Esophagus squamous epithelium (tissue), 5 donors: ENCODE measurements at places on chromosomes 13 and 19. TPM values are rescaled to one million over a fixed set of nuclear protein-coding genes. Genes with fewer than 3 reads are reported as not detected.

DNA sequence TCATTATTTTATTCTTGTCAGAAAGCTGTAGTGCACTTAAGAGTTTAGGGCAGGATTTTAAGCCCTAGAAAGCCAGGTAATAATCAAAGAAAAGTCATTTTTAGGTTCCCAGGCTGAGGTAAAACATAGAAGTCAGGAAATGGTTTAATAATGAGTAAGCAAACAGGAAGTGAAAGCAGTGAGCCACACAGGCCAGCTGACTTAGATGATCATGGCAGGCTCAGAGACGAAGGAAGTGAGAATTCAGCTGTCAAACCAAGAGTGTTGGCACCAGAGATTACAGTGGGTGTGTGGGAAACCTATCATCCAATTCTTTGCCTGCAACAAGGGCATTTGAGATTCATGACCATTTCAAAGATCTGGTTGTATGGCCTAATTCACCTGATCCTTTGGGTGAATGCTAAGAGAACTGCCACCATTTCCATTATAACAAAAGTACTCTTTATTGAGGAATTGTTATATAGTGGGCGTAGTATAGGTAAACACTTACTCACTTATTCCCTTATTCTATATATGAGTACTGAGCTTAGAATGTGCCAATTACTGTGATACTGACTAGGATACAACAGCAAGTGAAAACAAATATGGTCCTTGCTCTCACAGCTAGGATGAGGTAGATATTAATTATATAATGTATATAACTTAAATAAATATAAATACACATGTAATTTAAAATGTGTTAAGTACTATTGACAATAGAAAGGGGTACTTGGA lies 103.7 kb upstream of the EDNRB start:
- DNase-seq: no peak

GRCh38 chr19:5963855-5964254 lies 14.1 kb downstream of the RANBP3 start:
- no peak for DNase-seq

DNA sequence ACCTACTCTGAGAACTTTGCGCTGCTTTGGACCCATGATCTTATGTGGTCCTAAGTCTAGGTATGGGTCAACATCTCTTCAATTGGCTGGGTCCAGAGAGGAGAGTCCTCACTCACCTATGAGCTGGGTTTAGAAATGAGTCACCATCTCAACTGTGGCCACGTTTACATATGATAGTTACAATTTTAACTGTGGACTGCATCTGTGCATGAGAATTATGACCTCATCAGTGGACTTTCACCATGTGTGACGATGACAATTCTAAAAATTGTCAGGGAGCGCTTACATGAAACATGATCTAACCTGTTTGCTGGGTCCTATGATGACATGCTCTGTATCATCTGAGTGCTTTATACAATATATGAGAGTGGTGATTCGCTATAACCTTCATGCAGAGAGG lies 12.7 kb upstream of the ZNF724 start:
- DNase-seq: no peak

DNA sequence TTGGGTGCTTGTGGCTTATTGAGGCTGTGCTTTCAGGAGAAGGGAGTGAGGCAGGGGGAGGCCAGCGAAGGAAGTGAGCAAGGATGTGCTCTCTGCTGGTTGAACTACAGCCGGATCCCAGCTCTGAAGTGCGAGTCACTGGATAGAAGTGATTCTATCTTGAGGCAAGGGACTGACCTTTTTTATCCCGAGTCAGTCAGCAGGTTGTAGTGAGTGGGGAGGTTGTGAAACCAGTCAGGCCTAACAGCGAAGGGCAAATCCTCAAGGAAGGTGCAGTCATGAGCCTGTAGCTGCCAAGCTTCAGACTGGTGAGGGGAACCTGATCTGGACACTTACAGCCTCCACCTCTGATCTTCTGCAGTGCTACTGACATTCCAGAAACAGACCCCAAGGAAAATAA lies 18.6 kb downstream of the SCEL start:
- DNase-seq: no peak

GRCh38 chr13:93045836-93046235 lies 180.8 kb upstream of the GPC6 start:
- DNase-seq: no peak

DNA sequence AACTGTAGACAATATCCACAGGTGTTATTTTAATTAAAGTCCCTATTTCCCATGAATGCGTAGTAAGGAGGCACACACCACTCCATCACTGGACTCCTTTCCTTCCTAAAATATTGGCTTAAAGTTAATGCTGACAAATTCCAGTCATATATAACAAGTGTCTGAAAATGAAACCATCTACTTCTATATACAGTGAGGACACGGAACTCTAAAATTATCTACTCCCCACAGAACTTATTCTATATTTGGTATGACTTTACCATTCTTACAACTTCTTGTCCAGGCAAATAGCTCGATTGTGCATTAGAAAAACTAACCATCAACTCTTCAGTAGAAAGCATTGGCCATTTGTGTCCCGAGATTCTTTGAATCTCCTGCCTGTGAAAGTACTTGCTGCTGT lies 1560.2 kb downstream of the EFNB2 start:
- DNase-seq: no peak

- no peak for DNase-seq
These were observed 28.3 kb downstream of the PEX11G start for GRCh38 chr19:7460562-7460966.

DNA sequence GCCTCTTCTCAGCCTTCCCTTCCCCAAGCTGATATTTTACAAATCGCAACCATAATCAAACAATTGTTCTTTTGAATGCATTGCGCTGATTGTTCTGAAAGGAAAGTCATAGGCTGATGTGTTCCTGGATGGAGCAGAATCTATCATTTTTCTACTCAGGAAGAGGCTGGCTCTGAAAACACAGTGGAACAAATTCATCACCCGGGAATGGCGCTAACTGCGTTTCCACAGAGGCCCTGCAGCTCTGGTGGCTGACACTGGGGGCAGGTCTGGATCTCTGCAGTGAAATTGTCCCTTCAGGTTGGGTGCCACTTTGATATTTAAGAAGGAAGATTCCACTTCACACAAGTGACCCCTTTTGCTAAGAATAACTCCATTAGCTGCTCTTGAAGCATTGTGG lies 1060.8 kb downstream of the UQCRFS1 start:
- no peak for DNase-seq

DNA sequence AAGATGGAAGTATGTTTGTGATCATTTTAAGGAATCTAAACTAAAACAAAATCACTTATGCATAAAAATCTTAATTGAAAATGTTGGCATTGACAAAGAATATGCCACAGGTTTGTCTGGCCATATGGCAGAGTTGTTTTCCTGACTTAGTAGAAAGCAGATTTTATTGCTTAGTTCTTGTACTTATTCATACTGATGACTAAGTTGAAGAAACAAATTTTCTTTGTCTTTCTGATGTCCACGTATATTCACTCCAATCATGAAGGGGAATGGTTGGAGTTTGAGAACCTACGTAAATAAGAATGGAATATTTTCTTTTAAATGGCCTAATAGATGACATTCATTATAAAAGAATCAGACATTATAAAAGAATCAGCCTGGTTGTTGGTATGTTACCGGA lies 8.0 kb upstream of the GPC6 start:
- no peak for DNase-seq

DNA sequence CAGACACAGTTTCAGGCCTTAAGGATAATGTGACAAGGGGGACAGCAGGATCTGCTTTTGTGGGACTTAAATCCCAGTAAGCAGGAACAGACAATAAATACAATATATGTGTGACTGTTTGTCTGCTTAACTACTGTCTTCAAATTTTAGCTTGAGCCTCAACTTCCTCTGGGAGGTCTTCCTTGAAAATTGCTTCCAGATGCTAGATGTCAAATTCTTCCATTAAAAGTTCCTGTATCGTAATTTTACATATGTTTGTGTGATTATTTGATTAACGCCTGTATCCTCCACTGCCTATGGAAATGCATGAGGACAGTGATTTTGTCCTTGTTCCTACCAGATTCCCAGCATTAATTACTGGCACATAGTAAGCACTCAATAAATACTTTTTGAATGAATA lies 385.5 kb downstream of the NDFIP2 start:
- no peak for DNase-seq

GRCh38 chr19:15293781-15294491 lies 38.4 kb downstream of the BRD4 start:
- DNase-seq: no peak

DNA sequence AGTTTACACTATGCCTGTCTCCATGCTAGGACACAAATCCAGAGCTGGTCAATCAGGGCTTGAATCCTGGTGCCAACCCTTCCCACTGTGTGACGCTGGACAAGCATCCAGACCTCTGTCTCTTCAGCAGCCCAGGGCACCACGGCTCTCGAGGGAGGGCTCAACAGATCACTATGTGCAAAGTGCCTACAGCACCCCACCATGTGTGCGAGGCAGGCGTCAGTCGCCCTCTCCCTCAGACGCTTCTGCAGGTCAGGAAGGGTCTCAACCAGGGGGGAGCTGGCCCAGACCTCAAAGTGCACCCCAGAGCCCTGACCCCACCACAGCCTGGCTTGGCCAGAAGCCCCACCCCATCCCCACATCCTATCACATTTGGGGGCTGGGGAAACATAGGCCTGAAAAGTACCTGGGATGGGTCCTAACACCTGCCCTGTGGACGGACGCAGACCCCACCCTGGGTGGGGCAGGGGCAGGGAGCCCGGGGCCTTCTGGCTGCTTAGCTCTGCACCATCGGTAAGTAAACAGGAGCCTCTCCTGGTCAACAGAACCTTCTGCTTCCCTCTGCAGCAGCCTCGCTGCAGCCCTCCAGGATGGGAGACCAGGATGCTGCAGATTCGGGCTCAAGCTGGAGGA lies 2.9 kb upstream of the C2CD4C start:
- no peak for DNase-seq

- DNase-seq: no peak
These were observed 9.0 kb downstream of the KLK13 start for GRCh38 chr19:51055866-51056265.

DNA sequence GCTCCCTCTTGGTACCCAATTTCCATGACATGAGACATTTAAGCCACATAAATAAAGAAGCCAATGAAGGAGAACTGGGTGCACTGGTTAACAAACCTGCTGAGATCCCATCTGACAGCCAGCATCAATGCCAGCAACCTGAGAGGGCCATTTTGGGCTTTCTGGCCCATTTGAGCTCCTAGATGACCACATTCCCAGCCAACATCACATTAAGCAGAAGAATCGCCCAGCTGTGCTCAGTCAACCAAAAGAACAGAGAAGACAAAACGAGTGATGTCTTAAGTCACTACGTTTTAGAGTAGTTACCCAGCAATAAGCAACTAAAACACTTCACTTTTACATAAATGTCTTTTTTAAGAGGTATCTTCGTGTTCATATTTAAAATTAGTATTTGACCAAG lies 21.9 kb downstream of the LCP1 start:
- no peak for DNase-seq

DNA sequence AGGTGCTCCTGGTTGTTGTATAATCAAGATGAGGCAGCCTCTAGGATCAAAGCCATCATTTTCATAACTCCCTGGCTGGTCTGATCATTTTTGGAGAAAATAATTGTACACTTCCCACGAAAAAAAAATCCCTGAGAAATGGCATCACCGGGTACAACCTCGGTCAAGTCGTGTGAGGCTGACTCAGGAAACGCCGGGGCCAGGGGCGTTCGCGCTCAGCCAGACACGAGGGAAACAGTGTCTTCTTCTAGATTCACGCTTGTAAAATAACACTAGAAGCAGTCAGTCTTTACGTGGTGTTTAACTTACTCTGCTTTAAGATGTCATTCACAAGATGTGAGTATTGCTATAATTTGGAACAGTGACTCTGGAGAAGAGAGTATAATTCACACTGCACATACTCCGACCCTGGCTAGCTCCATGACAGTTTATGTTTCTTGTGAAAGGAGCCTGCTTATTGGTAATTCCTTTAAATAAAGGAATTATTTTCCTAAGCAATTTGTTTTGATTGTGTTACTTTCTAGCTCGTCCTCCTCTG lies 109.0 kb upstream of the SOX1 start:
- DNase-seq: no peak

- DNase-seq: no peak
These were observed 12.9 kb downstream of the COL4A2 start for GRCh38 chr13:110319774-110320509.

GRCh38 chr13:100230769-100231149 lies 141.9 kb downstream of the PCCA start:
- no peak for DNase-seq

DNA sequence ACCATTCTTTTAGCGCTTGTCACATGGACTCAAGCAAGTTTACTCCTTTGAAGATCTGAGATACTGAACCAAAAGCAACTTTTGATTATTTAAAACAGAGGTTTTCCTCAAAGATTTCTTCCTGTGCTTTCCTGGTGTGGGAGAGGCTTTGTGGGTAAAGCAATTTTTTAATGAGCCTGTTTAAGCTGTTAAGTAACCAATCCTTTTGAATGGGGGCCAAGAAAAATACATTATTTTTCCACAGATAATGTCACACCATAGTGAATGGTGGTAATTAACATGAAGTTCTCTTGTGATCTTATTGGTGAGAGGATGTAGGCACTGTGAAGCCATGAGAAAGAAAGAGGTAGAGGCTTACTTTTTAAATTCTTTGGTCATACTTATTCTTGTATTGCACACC lies 55.8 kb upstream of the OBI1 start:
- no peak for DNase-seq

- DNase-seq: no peak
These were observed 5.4 kb downstream of the CCDC61 start for GRCh38 chr19:46000491-46001246.

GRCh38 chr13:62510906-62511655 lies 1095.4 kb upstream of the PCDH20 start:
- DNase-seq: no peak

DNA sequence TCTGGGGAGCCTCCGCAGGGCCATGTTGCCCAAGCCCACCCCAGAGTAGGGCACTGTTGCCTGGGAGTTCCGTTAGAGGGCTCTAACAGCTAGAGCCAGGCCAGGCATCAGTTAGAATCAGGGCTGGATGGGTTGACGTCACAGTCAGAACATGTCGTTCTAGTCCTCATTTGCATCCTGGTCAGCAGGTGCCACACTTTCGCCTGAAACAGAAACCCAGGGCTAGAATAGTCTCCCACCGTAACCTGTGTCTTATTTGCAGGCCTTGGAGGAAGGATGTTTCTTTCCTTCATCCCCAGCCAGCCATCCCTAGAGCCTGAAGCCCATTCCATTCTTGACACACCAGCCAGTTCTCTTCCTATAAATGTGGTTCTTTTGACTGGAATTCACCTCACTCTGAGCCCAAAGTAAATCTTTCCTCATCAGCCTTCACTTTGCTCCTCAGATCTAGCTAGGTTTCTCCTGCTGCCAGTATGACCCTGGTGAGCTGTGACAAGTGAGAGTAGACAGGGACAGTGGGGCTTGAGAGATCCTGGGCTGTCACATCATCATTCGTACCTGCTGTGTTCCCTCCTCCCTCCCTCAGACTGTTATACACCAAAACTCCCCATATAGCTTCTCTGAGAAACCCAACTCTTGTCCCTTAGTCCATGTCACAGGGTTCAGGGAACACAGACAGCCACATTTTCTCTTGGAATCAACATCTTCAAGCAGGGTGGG lies 12.2 kb upstream of the CCDC97 start:
- no peak for DNase-seq

- no peak for DNase-seq
These were observed 4.3 kb downstream of the NDUFS7 start for GRCh38 chr19:1387684-1388636.

KLK12 gene
- total RNA-seq: 16.2 TPM

KLK11 gene
- total RNA-seq: 460 TPM

ERICH6B gene
- total RNA-seq: not detected

IFNL1 gene
- total RNA-seq: not detected

PSG5 gene
- not detected for total RNA-seq

ZNF69 gene
- 0.18 TPM for total RNA-seq
